NCI-H510A treated with DMSO at 0.1 percent for 48 hours (cell line): ENCODE measurements at places on chromosomes 2 and 18.

DNA sequence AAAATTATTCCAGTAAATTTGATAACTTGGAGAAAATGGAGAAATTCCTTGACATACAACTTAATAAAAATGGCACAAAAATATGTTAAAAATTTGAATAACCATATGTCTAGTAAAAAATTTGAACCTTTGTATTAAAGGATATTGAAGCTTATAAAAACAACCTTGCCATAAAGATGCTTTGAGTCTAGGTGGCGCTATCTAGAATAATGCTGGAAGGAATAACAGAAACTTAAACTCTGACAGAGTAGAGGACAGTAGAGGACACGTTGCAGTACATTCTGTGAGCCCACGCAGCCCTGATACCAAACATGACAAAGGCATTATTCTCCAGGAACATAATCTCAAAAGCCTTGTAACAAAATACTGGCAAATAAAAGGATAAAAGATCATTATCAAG is 44.7 kb upstream of the ALKAL2 start:
- DNase-seq = no peak

- no peak for DNase-seq
These were observed 369 bp downstream of the CDK5R2 start for GRCh38 chr2:218959761-218960308.

DNA sequence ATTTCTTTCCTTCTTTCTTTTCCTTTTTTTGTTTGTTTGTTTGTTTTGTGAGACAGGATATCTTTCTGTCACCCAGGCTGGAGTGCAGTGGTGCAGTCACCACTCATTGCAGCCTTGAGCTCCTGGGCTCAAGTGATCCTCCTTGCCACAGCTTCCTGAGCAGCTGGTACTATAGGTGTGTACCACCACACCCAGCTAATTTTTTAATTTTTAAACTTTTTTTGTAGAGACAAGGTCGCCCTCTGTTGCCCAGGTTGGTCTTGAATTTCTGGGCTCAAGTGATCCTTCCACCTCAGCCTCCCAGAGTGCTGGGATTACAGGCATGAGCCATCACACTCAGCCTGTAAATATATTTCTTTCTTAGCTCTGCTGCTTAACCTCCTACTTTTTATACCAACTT is 83.4 kb upstream of the CYP20A1 start:
- no peak for DNase-seq

DNA sequence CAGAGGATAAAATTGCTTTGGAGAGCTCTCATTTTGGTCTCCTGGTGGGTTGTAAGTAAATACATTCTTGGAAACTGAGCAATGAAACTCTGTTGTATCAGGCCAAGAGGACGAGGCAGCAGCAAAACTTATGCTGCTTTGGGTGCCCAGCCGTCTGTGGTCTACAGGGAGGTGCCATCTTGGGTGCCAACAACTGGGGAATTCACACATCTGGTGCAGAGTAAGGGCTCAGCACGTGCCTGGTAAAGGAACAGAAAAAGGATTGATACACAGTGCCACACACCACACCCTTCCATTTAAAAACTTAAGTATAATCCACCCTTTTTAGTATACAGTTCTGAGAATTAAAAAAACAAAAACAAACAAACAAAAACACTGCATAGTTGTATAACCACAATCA is 221.9 kb downstream of the TSN start:
- no peak for DNase-seq

DNA sequence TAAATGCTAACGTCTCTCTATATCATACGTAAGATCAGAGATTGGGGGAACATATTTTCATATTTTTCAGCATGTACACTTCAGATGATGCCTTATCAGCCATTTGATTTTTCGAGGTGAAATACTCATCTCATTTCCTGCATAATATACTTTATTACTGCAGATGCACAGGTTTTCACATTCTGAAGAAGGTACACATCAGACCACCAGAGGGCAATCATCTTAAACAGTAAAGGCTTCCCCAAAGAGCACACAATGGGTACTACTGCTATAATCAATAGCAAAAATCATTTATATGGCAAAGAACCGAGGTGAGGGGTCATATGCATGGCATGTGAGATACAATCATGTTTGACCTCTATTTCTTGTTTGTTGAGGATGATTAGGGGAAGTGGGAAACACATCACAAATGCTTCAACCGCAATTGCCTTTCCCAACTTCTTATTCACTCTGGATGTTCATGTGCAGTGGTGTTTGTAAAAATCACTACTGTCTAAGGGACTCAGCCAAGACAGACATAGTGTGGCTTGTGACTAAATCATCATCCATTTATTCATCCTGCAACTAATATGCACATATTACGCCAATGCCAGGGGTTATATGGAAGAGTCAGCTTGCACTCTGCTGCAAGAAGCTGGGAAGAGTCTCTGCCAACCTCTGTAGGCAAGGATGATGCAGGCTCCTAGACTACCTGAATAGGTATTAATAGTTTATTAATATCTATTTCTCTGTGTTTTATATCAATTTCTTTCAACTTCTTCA is 118.7 kb downstream of the EPB41L3 start:
- peak; percentile 72 for DNase-seq

DNA sequence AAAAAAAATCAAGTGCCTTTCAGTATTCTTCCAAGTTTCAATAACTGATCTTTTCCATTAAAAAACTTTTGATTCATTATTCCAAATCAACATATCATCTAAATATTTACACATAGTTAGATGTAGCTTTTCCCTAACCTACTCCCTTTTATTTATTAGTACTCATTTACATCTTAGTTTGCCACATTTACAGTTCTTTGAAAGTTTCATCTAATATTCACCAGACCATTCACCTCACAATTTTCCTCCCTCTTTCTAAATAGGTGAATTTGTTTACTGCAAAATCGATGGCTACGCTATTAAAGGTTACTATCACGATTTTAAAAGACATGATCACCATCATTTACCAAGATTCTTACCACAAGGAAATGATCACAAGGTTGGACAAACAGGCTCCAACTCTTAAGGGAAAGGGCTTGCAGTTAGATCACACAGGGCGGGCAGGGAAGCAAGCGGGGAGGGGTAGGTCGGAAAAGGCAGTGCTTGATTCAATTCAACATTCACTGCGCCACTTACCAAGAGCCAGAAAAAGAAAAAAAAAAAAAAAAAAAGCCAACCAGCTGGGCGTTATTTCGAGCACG is 654 bp upstream of the MARCHF7 start:
- peak; percentile 63 for DNase-seq
